ENCODE measurements at places on chromosomes 2 and 18.

GRCh38 chr2:240451108-240451611 is 15.7 kb downstream of the GPC1 start:
- DNase-seq = no peak

GRCh38 chr18:76687304-76687962 is 134.9 kb upstream of the ZNF236 start:
- DNase-seq = no peak

DNA sequence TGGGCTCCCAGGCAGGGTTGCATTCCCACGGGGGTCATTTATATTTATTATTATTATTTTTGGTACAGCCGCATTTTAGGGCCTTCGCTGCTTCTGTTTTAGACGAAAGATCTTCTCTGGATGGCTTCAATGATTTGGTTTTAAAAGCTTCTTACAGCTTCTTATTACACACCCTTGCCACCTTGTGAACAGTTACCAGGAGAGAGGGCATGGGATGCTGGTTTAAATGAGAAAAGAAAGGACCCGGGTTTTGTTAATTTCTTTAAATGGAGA is 1.7 kb downstream of the SH3RF3 start:
- no peak for DNase-seq

DNA sequence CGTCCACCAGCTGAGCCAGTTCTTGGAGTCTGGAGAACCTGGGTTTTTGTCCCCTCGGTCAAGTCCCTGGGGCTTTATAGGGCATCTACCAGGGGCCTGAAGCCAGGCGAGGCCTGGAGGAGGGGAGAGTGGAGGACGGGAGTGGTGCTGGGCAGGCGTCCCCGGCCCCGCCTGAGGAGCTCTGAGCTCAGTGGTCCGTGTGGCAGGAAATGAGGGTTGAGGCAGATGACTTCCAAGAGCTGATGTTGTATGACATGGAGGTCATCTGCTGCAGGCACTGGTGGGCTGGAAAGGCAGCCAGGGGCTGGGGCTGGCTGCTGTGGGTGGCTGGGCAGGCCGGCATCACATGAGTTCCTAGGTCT is 118.5 kb upstream of the HS6ST1 start:
- DNase-seq = no peak

GRCh38 chr2:25036221-25036559 is 5.7 kb upstream of the EFR3B start:
- DNase-seq = no peak

DNA sequence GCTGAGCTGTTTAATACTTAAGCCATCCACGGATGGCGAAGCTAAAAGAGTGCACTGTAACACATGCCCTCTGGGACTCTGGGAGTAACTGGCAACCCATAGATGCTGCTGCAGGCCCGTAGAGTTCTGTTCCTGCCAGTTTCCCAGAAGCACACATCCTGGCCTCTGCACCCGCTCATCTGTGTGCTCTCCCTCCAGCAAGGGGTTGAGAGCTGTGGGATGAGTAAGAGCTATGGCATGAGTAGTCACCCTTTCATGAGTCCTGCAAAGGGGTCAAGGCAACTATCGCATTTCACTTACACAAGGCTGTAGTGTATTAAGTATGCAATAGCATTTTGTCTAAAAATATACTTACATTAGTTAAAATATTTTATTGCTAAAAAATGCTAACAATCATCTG is 1341.8 kb upstream of the NXPH2 start:
- DNase-seq = peak; percentile 38

DNA sequence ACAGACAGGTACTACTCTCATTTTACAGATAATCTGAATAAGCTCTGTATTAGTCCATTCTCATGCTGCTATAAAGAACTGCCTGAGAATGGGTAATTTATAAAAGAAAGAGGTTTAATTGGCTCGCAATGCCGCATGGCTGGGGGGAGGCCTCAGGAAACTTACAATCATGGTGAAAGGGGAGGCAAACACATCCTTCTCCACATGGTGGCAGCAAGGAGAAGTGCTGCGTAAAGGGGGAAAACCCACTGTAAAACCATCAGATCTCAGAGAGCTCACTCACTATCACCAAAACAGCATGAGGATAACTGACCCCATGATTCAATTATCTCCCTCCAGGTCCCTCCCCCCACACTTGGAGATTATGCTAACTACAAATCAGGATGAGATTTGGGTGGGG is 254.4 kb downstream of the KCNE4 start:
- peak; percentile 9 for DNase-seq

DNA sequence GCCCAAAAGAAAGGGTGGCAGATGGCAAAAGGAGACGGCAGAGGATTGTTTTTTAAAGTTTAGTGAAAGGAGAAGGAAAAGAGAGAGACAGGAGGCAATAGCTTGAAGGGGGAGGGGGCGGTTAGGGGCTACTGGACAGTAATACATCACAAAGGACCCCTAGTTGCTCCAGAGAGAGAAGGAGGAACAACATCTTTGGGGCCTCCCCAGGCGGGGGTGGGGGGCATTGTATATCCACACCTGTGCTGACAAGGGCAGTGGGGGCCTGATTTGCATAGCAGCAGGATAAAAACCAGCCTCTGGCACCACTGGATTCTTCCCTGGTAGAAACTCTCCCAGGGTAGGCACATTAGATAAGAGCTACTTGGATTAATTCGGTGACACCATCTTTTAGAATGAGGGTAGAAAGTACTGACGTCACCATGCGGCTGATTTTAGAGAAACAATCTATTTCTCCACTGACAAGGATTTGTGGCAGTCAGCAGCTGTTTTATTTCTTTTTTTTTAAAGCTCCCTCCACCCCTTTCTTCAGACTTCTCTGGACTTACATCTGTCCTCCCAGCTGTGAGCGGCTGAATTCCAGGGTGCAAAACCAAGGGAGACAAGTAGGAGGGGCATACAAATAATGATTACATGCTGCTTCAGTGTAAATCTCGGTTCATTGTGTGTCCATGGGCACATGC is 199.8 kb upstream of the NRP2 start:
- no peak for DNase-seq

- DNase-seq = no peak
Observed at GRCh38 chr2:162473986-162474385, 130.1 kb downstream of the GCA start.

- DNase-seq = no peak
Observed at GRCh38 chr2:161146209-161146775, 13.9 kb upstream of the TANK start.

DNA sequence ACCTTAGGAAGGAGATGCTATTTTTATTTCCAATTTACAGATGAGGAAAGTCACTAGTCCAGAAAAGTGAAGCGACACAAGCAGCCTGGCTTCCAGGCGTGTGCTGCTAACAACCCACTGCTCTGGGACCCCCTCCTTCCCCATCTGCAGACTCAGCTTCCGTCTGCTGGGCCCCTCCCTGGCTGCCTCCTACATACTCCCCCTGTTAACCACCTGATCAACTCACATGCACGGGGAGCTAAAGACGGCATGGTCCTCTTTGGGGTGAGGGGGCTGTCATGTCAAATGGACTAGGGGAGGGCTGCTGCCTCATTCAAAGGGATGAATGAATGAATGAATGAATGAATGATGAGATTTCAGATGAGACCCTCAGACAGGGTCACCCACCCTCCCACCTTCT is 184.2 kb downstream of the CTIF start:
- DNase-seq = no peak

- no peak for DNase-seq
Observed at GRCh38 chr2:201985728-201986462, 47.8 kb upstream of the FZD7 start.

- no peak for DNase-seq
Observed at GRCh38 chr18:69778680-69779079, 169.0 kb downstream of the CD226 start.

- DNase-seq = no peak
Observed at GRCh38 chr2:207930747-207931146, 94.6 kb downstream of the PLEKHM3 start.

DNA sequence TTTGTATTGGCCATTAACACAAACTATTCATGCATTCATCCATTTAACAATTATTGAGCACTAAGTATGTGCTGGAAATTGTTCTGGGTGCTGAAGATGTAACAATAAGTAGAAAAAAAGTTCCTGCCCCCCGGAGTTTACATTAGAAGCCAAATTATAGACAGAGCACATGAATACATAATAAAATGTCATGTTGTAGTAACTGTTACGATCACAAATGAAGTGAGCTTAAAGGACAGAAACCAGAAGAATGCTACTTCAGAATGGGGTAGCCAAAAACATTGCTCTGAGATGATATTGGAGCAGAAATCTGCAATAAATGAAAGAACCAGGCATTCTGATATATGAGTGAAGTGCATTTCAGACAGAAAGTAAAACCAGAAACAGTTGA is 256.0 kb upstream of the SETBP1 start:
- DNase-seq = no peak

DNA sequence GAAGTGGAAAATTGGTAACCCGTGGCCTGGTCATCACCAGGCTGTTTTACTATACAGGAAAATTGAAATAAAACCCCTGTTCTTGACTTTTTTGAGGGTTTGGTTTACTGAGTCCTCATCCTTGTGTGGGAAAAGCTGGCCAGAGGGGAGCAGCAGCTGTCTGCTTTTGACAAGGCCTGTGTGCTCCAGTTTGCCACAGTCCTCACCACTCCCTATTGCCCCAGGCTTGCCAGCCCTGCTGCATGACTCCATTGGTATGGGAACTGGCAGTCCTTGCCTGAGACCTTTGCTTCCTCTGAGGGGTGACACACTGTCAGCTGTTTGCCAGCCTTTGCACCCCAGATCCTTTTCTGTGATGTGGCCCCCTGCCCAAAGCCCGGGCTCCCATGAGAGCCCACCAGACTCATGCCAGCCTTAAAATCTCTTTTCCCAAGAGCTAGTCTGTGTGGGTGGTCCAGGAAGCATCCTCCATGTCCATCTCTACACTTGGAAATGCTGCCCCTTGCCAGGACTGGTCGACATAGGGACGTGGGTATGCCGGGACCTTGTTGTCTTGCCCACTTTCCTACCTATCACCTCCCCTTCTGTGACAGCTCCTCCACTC is 39.0 kb downstream of the GLI2 start:
- no peak for DNase-seq

GRCh38 chr2:134240061-134240460 is 13.8 kb upstream of the MGAT5 start:
- no peak for DNase-seq
